Activated T-cell treated with anti-CD3 and anti-CD28 coated beads, Interleukin-2, amount 50 U/mL, for 72 hours (primary cell): ENCODE measurements at places on chromosomes 6 and 20. TPM values are rescaled to one million over a fixed set of nuclear protein-coding genes. Genes with fewer than 3 reads are reported as not detected.

GRCh38 chr6:145047891-145048290, 687.4 kb downstream of the EPM2A start:
- H3K36me3 ChIP-seq: no peaks in the 10 kb centered on the region
- H3K27me3 ChIP-seq: peaks cover 31% of the 10 kb centered on the region
- no peak overlapping the region for H3K4me3 ChIP-seq
- no peak for DNase-seq
- no peak overlapping the region for H3K27ac ChIP-seq
- H3K4me1 ChIP-seq: peaks cover 14% of the 10 kb centered on the region

DNA sequence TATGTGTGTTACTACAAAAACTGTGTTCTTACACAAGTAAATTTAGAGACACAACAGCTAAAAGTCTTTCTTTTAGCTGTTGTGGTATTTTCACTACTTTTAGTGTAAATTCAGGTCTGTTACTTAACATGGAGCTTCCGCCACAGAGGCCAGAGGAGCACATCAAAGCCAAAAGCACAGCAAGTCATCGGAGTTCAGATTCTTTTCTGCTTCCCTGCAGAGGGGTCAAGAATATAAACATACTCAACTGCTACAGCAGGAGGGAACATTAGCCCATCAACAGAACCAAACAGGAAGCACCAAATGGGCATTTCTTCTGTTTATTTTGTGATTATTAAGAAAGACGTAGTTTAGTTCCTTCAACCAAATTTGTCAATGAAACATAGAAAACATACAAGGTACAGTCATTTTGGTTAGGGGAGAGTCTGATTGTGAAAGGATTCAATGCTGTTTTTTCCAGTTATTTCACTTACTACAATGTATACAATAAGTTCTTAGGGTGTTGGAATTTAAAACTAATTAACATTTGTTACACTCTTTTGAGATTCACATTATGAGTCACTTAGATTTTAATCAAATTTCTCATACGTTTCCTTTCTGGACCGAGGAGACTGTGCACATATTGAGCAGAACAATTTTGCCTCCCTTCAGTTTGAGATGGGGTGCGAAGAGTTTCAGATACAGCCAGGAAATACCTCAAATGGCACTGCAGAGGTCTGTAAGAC, 42.8 kb upstream of the DSE start:
- H3K27me3 ChIP-seq: no peaks in the 10 kb centered on the region
- no peaks in the 10 kb centered on the region for H3K36me3 ChIP-seq
- DNase-seq: no peak
- H3K27ac ChIP-seq: no peak overlapping the region
- no peak overlapping the region for H3K4me3 ChIP-seq
- no peaks in the 10 kb centered on the region for H3K4me1 ChIP-seq

DNA sequence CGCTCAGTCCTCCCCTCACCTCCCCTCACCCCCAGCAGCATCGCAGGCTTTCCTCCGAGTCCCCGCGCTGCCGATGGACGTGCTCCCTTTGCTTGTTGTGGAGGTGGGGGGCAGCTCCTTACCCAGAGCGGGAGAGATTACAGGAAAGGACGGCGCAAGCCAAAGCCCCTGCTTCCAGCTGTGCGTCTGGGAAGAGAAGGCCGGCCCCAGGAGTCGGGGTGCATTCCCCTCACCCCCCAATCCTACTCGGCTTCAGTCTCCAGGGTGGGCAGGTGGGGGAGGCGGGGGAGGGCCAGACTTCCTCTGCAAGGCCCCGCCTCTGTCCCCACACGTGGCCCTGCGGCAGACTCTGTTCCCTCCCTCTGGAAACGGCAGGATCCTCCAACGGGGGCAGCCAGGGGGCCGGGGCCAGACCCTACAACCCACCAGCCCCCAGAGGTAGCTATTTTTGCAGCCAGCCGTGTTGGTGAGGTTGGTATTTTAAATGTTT, 43.6 kb downstream of the NTSR1 start:
- H3K4me3 ChIP-seq: no peak overlapping the region
- no peaks in the 10 kb centered on the region for H3K36me3 ChIP-seq
- no peaks in the 10 kb centered on the region for H3K4me1 ChIP-seq
- DNase-seq: no peak
- H3K27me3 ChIP-seq: peaks cover 8% of the 10 kb centered on the region

- no peak for DNase-seq
- H3K27ac ChIP-seq: no peak overlapping the region
- H3K27me3 ChIP-seq: no peaks in the 10 kb centered on the region
- H3K4me3 ChIP-seq: no peak overlapping the region
- no peaks in the 10 kb centered on the region for H3K4me1 ChIP-seq
These were observed 73.2 kb downstream of the BCKDHB start for GRCh38 chr6:80179695-80180094.

GRCh38 chr6:117204903-117205302, 60.5 kb upstream of the VGLL2 start:
- no peak for DNase-seq
- H3K36me3 ChIP-seq: no peaks in the 10 kb centered on the region

GRCh38 chr20:62835931-62836861, 19.3 kb downstream of the COL9A3 start:
- H3K4me1 ChIP-seq: no peaks in the 10 kb centered on the region
- no peak overlapping the region for H3K27ac ChIP-seq
- H3K4me3 ChIP-seq: no peak overlapping the region

GRCh38 chr20:1951436-1952115, 42.3 kb downstream of the PDYN start:
- no peak overlapping the region for H3K4me3 ChIP-seq
- no peaks in the 10 kb centered on the region for H3K4me1 ChIP-seq
- no peak for DNase-seq
- no peaks in the 10 kb centered on the region for H3K36me3 ChIP-seq
- peaks cover 21% of the 10 kb centered on the region for H3K27me3 ChIP-seq

- peaks cover 3% of the 10 kb centered on the region for H3K4me1 ChIP-seq
- H3K4me3 ChIP-seq: no peak overlapping the region
- peaks cover 2% of the 10 kb centered on the region for H3K36me3 ChIP-seq
- H3K27me3 ChIP-seq: no peaks in the 10 kb centered on the region
These were observed 170.0 kb downstream of the ZNF217 start for GRCh38 chr20:53423587-53424146.

GRCh38 chr20:40880063-40880728, 148.4 kb upstream of the TOP1 start:
- peaks cover 4% of the 10 kb centered on the region for H3K36me3 ChIP-seq
- H3K27me3 ChIP-seq: no peaks in the 10 kb centered on the region
- DNase-seq: no peak
- peaks cover 15% of the 10 kb centered on the region for H3K4me1 ChIP-seq
- no peak overlapping the region for H3K27ac ChIP-seq

DNA sequence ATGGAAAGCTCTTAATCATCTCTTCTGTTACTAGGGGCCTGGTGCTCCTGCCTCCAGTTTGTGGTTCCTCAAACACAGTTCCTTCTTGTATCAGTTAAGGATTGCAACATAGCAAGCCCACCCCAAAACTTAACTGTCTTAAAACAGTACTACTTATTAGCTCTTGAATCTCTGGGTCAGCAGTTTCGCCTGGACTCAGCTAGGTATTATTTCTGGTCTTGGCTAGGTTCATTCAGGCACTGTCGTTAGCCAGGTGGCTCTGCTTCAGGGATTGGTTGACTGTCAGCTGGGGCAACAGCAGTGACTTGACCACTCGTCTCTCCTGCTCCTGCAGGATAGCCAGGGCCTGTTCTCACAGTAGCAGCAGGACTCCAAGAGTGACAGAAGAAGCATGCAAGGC, 30.0 kb upstream of the RALY start:
- H3K4me1 ChIP-seq: no peaks in the 10 kb centered on the region
- no peak overlapping the region for H3K4me3 ChIP-seq
- DNase-seq: no peak
- no peaks in the 10 kb centered on the region for H3K36me3 ChIP-seq

GRCh38 chr20:17759449-17759848, 59.7 kb downstream of the BANF2 start:
- no peak overlapping the region for H3K27ac ChIP-seq
- no peaks in the 10 kb centered on the region for H3K36me3 ChIP-seq
- peaks cover 10% of the 10 kb centered on the region for H3K27me3 ChIP-seq
- no peak for DNase-seq
- H3K4me1 ChIP-seq: no peaks in the 10 kb centered on the region

DNA sequence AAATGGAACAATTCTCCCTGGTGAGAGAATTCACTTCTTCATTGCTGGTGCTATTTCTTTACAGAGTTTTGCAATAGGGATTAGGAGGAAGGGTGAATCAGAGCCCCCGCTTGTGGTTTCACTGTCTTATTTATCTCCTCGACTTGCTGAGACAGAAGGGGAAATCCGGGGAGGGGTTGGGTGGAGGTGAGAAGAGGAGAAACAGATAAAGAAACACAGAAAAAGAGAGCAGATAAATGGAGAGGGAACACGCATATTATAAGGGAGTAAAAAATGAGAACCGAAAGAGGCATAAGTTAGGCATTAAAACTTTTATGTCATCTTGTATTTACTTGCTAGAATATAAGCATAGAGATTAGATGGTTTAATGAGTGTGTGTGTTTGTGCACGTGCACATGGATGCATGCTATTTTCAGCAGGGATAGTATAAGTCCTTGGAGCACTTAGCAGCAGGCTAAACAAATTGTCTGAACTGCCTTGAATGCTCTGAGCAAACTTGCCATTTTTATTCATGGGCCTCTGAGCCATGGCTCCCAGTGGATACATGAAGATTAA, 105.0 kb downstream of the OLIG3 start:
- peaks cover 2% of the 10 kb centered on the region for H3K36me3 ChIP-seq
- peaks cover 27% of the 10 kb centered on the region for H3K4me1 ChIP-seq
- H3K27ac ChIP-seq: peak overlapping the region; percentile 45
- DNase-seq: peak; percentile 87

GRCh38 chr6:24721461-24722215, 2.7 kb upstream of the C6orf62 start:
- peaks cover 14% of the 10 kb centered on the region for H3K36me3 ChIP-seq
- H3K27ac ChIP-seq: peak overlapping the region; percentile 99
- peaks cover 34% of the 10 kb centered on the region for H3K4me1 ChIP-seq
- H3K4me3 ChIP-seq: peak overlapping the region; percentile 100
- DNase-seq: peak; percentile 92

- no peak for DNase-seq
- no peak overlapping the region for H3K4me3 ChIP-seq
- no peaks in the 10 kb centered on the region for H3K36me3 ChIP-seq
These were observed 53.1 kb upstream of the SLC32A1 start for GRCh38 chr20:38671186-38671585.

DNA sequence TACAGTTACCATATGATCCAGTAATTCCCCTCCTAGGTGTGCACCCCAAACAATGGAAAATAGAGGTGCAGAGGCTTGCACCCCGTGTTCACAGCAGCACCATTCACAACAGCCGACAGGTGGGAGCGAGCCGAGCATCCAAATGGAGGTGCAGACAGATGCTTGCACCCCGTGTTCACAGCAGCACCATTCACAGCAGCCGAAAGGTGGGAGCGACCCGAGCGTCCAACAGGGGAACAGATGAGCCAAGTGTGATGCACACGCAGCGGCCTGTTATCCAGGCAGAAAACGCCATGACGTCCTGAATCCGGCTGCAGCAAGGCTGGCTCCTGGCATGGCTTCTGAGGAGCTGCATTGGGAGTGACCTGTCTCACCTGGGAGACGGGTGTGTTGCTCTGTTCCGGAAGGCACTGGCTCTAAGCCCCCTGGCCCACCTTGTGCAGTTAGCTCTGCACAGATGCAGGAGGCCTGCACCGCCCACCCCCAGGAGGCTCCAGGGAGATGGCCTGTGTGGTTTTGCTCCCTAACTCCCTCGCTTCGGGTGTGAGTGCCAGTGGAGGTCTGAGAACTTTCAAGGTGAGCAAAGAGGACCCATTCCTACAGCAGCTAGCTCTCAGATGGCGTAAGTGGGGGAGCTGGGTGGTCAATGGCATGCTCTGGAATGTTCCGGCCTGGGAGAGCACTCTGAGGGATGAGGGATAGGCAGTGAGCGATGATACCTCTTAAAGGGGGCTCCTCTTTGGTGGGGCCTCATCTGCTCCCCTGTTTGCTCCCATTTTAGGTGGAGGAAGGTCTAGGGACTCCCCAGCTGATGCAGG, 47.8 kb upstream of the FRMD1 start:
- no peak for DNase-seq
- H3K27me3 ChIP-seq: peaks cover 8% of the 10 kb centered on the region
- no peaks in the 10 kb centered on the region for H3K4me1 ChIP-seq
- H3K4me3 ChIP-seq: no peak overlapping the region
- no peak overlapping the region for H3K27ac ChIP-seq

GRCh38 chr6:156691018-156691417, 86.2 kb upstream of the ARID1B start:
- H3K4me1 ChIP-seq: peaks cover 56% of the 10 kb centered on the region
- no peak overlapping the region for H3K4me3 ChIP-seq
- H3K27me3 ChIP-seq: peaks cover 5% of the 10 kb centered on the region
- no peaks in the 10 kb centered on the region for H3K36me3 ChIP-seq
- DNase-seq: no peak

GRCh38 chr20:58598211-58599015, 52.7 kb upstream of the STX16 start:
- H3K4me1 ChIP-seq: no peaks in the 10 kb centered on the region
- H3K27ac ChIP-seq: no peak overlapping the region
- H3K27me3 ChIP-seq: no peaks in the 10 kb centered on the region
- DNase-seq: no peak
- H3K4me3 ChIP-seq: no peak overlapping the region

DNA sequence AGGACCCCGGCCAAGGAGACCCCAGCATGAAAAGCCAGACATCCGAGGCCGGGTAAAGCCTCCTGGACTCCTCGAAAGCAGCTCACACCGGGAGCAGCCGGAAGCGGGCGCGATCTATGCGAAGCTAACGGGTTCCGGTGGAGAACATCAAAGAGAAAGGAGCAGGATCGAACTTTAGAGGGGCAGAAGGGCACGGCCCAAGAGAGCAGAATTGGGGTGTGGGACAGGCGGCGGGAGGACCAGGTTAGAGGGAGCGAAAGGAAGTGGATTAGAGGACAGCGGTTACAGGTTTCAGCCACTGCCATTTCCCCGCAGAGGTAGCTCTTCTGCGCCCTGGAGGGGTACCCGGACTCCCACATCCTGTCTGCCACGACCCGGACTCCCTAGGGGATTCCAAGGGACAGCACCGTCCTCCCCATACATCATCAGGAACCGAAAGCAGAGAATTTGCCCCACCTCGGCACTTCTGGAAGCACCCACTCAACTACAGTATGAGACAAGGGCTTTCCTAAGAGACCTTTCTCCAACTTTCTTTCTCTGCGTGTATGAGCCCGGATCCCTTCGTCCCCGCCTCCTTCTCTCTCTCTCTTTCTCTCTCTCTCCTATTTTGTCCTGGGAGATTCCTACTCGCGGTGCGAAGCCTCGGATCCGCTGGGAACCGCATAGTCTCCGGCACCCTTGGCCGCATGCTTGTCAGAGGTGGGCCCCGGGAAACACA, 507 bp upstream of the VGLL2 start:
- peaks cover 5% of the 10 kb centered on the region for H3K4me1 ChIP-seq
- no peak for DNase-seq
- no peak overlapping the region for H3K27ac ChIP-seq
- H3K36me3 ChIP-seq: no peaks in the 10 kb centered on the region
- peak overlapping the region; percentile 64 for H3K4me3 ChIP-seq

DEFB132 gene
- not detected for total RNA-seq

PRL gene
- 0.19 TPM for total RNA-seq

TPBG gene
- total RNA-seq: 0.07 TPM

SEMG1 gene
- not detected for total RNA-seq

SLC17A2 gene
- not detected for total RNA-seq

CAGE1 gene
- 0.31 TPM for total RNA-seq

LHFPL5 gene
- total RNA-seq: not detected

ANKRD66 gene
- not detected for total RNA-seq

MEP1A gene
- not detected for total RNA-seq

DYNLRB1 gene
- 75.9 TPM for total RNA-seq

PLCB4 gene
- not detected for total RNA-seq

SRMS gene
- total RNA-seq: not detected
